ENCODE measurements at places on chromosomes 5 and 9.

DNA sequence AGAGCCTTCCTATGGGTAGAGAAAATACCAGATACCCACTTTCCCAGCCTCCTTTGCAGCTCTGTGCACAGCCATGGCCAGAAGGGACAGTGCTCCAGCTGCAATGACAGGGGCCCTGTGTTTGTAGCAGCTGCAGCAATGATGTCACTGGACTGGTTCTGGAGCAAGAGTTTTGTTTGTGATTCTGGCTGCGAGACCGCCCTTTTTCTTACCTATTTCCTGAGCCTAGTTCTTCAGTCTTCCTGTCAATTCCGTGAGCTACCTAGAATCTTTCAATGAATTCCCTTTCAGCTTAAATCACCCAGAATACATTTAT, 10.0 kb upstream of the BOD1 start:
- no peak for DNase-seq

GRCh38 chr5:114265432-114266060, 96.3 kb upstream of the KCNN2 start:
- DNase-seq = no peak

DNA sequence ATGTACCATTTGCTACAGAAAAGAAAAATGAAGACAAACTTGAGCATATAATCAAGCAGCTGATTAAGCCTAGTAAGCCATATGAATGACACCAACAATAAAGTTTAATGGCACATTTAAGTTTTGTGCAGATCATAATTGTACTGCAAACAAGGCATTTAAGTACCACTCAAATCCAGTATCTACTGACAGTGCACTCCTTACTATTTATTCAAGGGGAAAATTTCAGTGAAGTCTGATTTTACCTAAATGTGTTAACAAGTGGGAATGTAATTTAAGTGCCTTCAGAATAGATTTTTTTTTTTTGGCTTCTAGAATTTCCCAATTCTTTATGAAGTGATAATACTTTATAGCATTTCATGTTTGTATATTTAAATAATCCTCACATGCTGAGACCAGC, 341.0 kb upstream of the POU5F2 start:
- no peak for DNase-seq

GRCh38 chr5:1808439-1808838, 7.2 kb downstream of the NDUFS6 start:
- DNase-seq = no peak

DNA sequence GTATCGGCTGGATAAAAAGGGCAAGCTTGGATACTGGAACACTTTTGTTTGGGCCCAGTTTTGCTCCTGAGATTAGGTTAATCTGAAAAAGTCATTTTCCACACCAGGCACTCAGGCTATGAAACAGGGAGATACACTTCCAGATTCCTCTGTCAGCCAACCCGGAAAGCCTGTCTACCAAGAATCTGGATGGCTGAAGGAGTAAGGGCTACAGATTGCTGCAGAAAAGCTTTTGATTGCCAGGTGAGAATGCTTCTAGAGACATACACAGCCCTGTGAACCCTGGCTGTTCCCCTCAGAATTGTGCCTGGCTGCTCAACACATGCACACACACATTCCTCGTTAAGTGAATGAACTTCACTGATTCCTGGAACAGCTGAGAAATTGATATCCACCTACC, 114.4 kb downstream of the PSD2 start:
- no peak for DNase-seq

- no peak for DNase-seq
Observed at GRCh38 chr5:96808541-96808828, 740 bp upstream of the ERAP1 start.

- DNase-seq = no peak
Observed at GRCh38 chr5:1542781-1543180, 19.0 kb upstream of the LPCAT1 start.

DNA sequence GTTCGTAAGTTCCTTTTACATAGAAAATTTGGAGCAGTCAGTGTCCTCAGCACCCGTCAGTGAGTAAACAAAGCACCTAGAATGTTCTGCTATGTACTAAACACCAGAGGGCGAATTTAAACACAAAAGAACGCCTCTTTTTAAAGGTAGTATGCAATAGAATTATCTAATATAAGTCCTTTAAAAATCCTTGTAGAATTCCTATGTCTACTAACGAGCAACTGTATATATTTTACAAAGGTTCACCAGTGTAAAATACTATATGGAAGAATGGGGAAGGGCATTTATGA, 499 bp upstream of the TMEM232 start:
- DNase-seq = no peak

DNA sequence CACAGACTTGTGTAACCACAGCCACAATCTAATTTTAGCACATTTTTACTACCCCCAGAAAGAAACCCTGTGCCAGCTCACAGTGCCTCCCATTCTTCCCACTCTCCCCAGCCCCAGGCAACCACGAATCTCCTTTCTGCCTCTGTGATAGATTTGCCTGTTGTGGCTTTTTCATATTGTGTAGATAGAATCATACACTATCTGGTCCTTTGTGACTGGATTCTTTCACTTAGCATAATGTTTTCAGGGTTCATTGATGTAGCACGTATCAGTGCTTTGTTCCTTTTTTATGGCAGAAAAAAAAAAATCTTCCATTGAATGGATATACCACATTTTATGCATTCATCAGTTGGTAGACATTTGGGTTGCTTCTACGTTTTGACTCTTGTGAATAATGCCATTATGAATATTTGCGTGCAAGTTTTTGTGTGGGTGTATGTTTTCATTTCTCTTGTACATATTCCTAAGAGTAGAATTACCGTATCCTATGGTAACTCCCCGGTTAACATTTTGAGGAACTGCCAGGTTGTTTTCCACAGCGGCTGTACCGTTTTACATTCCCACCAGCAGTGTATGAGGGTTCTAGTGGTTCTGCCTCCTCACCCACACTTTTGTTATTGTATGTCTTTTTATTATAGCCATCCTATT, 64.5 kb downstream of the RCL1 start:
- no peak for DNase-seq

GRCh38 chr5:6837519-6838110, 124.4 kb downstream of the TENT4A start:
- DNase-seq = peak; percentile 68

DNA sequence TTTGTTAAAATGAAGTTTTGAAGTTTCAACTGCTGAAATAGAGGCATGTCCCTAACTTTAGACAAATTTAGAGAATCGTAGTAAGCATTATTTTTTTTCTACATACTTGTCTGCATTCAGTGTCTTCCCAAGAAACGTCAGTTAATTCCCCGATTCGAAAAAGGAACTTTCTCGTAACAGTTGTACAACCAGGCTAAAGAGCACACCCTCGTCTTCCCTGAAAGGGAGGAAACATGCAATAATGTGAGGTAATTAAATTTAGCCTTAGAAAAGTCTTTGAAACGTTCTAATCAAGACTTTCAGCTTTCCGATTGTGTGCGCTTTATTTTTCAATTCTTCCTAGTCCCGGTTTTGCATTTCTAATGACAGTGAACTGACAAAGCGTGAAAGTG, 374 bp upstream of the SLC1A3 start:
- no peak for DNase-seq

GRCh38 chr9:10055886-10056395, 556.9 kb downstream of the PTPRD start:
- no peak for DNase-seq

DNA sequence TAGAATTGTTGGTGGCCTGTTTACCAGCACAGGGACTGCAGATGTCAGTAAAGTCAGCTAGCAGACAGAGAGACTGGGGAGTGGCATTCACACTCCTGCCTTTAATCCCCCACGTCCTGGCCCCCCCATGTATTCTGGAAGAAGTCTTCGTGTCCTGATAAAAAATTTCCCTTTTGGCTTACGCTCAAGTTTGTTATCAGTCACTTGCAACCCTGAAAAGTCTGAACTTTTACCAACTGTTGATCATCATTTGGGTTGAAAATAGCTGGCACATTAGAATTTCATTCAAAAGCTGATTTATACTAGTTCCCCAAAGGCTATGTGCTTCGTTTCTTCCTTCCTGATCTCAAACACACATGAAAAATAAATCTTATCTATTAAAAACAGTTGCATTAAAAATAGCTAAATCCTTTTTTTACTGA, 5.8 kb upstream of the CRHBP start:
- no peak for DNase-seq

- DNase-seq = peak; percentile 6
Observed at GRCh38 chr5:28779161-28779754, 1740.9 kb upstream of the CDH9 start.

DNA sequence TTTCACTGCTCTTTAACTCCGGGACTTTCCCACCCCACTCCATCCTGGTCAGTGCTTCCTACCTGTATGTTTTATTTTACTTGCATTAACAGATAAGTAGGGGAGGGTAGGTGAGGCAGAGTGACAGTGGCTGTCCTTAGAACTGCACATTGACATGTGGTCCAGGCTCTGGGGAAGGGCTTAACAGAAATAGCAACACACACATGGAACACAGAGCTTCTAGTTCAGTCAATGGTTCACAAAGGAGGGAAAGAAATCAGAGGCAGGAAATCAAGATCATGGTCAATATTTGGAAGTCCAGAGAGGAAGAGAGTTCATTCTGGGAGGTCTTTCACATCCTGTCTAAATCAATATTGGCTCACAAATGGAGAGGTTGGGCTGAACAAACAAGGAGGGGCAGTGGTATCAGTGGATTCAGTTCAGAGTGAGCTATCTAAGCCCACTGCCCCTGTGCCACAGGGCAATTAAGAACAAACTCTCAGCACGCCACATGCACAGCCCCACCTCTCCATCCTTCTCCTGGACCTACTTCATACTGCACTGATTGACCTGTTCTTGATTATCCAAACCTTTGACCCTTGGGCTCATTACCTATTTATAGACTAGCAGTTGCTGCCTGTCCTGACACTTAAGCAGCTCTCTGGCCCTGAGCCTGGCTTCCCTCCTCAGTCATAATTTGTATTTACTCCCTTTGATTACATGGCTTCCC, 6.2 kb upstream of the VPS13A start:
- DNase-seq = no peak

DNA sequence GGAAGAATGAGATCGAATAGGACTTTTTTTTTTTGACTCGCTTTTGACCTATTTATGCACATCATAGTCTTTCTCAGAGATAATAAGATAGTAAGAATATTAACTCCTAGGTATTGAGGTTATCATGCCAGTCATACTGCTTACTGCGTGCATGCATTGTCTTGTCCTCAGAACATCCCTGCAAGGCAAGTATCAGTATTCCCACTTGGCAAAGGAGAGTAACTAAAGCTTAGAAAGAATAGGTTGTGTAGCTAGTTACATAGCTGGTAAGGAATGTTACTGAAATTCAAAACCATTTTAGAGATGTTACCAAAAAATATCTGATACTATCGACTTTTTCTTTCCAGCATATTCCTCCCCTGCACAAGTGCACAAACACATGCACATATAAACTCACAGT, 296.1 kb upstream of the CLINT1 start:
- DNase-seq = no peak

GRCh38 chr5:83467371-83468035, 4.0 kb upstream of the VCAN start:
- DNase-seq = no peak

DNA sequence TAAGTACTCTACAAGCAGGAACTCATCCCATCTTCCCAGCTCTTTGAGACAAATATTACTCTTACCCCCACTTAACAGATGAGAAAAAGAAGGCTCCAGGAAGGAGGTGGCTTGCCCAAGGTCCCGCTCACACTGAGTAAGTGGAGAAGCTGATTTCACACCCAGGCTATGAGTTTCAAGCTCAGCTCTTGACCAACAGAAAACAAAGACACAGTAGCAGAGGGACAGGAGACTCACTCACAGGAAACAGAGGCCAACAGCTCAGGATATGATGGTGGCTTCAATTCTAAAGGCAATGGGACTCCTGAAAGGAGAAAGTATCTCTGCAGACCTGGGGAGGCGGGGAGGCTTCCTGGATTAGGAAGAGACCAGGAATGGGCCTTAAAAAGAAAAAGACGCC, 6.7 kb upstream of the TCF7 start:
- DNase-seq = no peak

- DNase-seq = no peak
Observed at GRCh38 chr5:138649775-138650174, 74.6 kb upstream of the HSPA9 start.

DNA sequence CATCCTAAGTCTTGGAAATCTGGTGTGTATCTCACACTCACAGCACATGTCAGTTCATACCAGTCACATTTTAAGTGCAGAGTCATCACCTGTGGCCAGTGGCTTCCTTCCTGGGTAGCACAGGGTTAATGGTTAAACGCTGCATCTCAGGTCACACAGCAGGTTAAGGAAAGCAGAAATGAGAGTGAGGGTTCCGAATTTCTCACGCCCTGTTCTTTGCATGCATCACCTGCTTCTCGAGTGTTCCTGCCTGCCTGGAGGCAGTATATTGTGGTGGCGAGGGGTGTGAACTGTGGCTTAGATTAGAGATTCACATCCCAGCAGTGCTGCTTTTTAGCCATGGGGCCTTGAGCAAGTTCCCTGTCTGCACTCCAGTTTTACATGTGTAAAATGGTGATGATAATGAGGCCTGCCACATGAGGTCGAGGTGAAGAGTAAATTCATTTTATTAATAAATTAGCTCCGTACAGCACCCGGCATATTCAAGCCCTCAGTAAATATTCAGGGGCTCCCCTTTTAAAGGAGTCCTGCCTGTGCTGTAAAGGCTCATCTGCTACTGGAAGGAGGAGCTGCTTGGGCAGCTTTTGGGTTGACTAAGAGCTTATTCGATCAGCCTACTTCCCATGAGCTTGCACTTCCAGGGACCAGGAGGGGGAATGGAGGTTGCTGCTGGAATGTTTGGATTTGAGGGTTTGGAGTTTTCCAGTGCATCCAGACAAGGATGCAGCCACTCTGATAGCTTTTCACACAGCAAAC, 61.1 kb upstream of the SAP30L start:
- DNase-seq = no peak

GRCh38 chr5:174376056-174376455, 330.6 kb downstream of the NSG2 start:
- DNase-seq = no peak

DNA sequence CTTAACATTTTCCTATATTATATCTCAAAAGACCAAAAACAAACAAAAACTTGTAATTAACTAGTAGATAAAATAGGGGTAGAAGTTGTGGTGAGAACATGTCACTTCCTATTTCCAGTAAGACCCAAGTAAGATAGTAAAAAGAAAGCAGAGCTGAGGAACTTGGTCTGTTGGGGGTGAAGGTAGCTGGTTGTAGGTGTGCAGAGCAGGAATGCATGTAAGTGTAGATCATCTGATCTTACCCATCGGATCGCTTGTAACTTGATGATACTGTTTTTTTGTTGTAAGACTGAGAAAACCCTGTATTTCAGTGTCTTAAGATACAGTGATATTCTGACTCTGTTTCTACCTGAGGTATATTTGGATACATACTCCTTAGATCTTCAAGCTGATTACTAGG, 5.7 kb downstream of the SRP19 start:
- DNase-seq = no peak

GRCh38 chr9:97064176-97064575, 25.2 kb upstream of the CTSV start:
- no peak for DNase-seq

Measured in iPS-NIHi11 (cell line).